ENCODE measurements at places on chromosomes 6 and 20.

DNA sequence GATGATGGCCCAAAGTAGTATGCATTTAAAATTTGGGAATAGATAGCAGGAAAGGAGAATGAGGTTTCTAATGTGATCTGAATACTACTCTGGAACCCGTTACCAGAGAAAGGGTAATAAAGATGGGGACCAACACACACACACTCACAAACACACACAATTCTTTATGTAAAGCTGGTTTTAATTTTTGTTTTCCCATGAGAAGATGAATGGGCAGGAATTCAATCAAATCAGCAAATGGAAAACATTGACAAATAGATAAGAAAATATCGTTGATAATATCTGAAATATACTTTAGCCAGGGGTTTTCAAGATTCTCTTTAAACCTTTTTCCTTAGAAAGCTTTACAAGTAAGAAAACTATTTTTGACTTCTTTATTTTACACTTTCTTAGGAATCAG, 303.0 kb downstream of the PRL start:
- DNase-seq = no peak

GRCh38 chr20:7274870-7275269, 507.4 kb downstream of the BMP2 start:
- DNase-seq = no peak

DNA sequence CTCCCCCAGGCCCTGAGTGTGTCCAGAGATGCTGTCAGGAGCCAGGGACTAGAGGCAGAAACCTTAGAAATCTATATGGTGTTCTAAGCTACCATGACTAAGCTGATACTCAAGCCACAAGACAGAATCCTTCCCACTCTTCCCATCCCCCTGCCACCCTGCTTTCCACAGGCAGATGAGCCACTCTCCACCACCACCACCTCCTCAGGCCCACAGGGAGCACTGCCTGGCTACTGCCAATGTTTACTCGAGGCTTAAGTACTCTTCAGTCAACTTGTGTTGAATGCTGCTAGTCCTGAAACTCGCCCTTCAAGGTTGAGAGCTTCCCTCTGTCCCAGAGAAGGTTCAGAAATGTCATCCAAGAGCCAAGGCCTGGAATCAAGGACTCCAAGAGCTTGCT, 56.2 kb downstream of the CENPW start:
- no peak for DNase-seq

GRCh38 chr6:21915707-21916260, 322.2 kb downstream of the SOX4 start:
- DNase-seq = no peak

GRCh38 chr6:132400883-132401617, at the start of gene MOXD1:
Gene MOXD1 (minus strand): TSS chr6:132401475. CDS start chr6:132401426, 49 bp downstream.
- DNase-seq = no peak

DNA sequence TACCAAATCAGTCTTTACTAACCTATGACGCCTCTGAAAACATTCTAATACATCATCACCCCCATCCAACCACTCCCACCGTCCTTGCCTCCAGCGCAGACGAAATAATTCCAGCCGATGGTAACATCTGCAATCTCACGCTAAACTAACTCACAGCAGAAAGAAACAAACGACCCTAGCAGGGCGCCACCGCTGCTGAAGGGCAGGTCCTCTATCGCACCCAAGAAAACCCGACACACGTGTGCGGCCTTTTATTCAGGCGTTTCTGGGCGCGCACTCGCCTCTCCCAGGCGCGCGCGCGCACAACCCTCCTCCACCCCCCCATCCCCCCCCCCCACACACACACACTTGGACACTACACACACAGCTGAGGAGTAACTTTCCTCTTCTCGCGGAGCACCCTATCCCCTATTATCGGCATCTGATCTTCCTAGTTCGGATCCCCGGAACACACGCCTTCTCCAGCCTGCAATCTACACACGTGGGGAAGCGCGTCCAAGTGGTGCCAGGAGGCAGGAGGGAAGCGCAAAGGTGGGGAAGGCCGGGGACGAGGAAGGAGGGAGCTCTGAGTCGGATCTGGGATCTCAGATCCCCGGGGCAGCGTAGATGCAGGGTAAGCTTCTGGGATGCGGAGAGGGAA, 1.4 kb downstream of the GFOD1 start:
- peak; percentile 24 for DNase-seq

GRCh38 chr20:51666126-51666525, 102.1 kb downstream of the ATP9A start:
- no peak for DNase-seq

GRCh38 chr20:47705497-47705856, 79.8 kb downstream of the SULF2 start:
- DNase-seq = no peak

DNA sequence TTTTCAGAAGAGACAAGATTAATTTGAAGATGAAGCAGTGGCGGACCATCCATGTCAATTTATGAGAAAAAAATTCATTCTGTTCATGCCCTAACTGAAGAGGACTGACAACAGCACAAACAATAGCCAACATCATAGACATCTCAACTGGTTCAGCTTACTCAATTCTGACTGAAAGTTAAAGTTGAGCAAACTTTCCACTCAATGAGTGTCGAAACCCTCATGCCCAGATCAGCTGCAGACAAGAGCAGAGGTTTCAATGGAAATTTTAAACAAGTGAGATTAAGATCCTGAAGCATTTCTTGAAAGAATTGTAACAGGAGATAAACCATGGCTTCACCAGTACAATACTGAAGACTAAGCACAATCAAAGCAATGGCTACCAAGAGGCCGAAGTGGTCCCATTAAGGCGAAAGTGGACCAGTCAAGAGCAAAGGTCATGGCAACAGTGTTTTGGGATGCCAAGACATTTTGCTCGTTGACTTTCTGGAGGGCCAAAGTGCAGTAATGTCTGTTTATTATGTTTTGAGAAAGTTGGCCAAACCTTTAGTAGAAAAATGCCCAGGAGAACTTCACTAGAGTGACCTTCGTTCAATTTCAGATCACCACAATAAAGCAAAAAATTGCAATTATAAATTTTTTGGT, 6.1 kb upstream of the SFT2D1 start:
- DNase-seq = no peak

GRCh38 chr6:167499161-167499660, 174.3 kb downstream of the TTLL2 start:
- no peak for DNase-seq

DNA sequence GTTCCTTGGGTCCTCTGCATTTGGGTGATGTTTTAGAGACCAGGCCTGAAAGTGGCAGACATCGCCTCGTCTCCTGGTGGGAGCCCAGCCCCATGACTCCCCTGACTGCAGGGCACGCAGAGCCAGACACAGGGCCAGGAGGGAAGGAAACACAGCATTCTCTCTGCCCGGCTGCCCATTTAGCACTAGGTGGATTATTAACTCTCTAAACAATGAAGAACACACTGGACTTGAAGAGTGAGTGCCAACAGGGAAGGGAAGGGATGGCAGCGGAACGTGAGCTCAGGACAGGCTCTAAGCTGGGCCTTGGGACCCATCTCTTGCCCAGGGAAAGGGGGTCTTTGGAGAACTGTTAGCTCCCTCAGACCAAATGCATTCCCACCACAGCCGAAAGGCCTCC, 80.4 kb downstream of the TBXT start:
- no peak for DNase-seq

DNA sequence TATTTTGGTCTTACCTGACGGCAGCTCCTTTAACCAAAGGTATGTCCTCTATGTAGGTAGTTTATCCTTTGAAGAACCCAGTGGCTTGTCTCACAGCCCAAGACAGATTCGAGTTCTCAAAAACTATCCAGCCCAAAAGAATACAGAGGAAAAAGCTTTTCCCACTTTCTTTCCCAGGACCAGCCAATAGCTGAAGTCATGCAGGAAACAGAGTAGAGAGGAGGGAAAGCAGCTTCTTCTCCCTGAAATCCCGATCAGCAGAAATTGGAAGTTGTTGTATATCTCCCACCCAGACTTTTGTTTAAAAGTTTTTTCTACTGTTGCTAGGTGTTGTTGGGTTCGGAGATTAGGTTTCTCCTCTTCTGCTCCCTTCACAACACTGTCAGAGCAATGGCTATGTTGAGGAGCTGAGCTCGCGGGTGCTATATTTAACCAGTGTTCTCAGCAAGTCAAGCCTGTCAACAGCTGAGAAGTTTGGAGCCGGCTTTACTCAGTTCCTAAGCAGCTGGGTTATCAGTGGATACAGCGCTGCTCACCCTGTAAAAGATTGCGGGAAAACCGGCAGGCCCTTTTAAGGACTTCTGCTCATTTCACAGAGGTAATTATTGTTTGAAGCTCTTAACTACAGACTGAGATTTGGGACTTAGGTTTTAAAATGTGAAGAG, at the start of gene FILIP1:
Gene FILIP1 (minus strand): TSS at position 401 of the 665 bp plus-strand sequence. CDS start 78,828 bp downstream, outside the sequence.
- no peak for DNase-seq

GRCh38 chr6:33192105-33192646, at the start of gene COL11A2:
Gene COL11A2 (minus strand): TSS chr6:33192467. CDS start chr6:33192240, 227 bp downstream.
- no peak for DNase-seq

DNA sequence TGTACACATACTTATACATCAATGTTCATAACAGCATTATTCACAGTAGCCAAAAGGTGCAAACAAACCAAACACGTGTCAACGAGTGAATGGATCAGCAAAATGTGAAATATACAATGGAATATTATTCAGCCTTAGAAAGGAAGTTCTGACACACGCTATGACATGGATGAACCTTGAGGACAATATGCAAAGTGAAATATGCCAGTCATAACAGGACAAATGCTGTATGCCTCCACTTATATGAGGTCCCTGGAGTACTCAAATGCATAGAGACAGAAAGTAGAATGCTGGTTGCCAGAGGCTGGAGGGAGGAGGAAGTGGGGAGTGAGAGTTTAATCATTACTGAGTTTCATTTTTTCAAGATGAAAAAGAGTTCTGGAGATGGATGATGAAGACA, 37.8 kb upstream of the IGF2R start:
- no peak for DNase-seq

DNA sequence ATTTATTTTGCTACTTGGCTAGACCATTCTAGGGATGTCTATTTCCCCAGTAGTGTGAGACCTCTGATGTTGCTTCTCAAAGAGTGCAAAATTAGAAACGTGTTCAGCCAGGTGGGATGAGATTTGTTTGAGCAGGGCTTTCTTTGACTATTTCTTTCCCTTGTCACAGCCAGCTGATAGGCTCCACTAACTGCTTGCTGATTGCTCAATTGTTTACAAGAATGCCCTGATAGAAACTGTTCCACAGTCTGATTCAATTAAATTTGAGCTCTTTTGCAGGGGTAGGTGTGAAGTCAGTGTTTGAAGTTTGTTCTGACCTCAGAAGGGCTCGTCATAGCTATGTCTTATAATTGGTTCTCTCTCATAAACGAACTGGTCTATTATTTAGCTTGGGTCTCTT, 220.5 kb downstream of the FNDC1 start:
- no peak for DNase-seq

DNA sequence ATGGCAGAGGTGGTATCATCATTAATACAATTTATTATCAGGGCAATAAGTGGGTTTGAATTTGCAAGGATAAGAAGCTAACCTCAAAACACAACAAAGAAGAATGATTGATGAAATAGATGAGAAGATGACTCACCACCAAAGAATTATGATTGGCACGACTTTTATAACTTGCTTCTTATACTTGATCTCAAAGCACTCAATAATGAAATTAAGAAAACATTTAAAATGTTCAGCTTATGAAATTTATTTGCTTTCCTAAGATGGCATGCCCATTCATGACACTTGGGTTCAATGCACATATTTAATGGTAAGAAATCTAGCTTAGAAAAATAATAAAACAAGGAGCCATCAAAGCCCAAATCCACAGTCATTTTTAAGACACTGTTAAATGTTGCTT, 477.5 kb downstream of the GJA1 start:
- DNase-seq = no peak

DNA sequence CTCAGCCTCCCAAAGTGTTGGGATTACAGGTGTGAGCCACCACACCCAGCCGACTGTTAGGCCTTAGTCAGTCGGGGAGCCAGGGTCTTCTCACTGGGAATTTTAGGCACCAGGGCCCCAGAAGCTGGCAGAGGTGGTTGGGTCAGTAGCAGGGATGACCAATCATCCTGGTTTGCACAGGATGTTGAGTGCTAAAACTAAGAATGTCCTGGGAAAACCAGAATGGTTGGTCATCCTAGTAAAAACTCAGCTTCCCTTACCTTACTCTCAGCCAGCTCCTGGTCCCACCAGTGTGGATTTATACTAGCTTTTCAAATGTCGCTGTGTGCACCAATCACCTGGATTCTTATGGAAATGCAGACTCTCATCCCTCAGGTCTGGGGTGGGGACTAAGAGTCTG, 31.8 kb downstream of the KCNG1 start:
- no peak for DNase-seq

DNA sequence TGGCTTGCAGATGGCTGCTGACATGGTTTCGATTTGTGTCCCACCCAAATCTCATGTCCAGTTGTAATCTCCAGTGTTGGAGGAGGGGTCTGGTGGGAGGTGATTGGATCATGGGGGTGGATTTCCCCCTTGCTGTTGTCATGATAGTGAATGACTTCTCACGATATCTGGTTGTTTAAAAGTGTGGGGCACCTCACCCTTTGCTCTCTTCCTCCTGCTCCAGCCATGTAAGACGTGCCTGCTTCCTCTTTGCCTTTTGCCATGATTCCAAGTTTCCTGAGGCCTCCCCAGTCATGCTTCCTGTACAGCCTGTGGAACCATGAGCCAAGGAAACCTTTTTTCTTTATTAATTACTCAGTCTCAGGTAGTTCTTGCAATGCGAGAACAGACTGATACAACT, 77.6 kb upstream of the FUCA2 start:
- no peak for DNase-seq

GRCh38 chr6:122401104-122401503, 1.7 kb downstream of the HSF2 start:
- no peak for DNase-seq

- no peak for DNase-seq
Observed at GRCh38 chr20:35093267-35093884, 769 bp upstream of the TRPC4AP start.

DNA sequence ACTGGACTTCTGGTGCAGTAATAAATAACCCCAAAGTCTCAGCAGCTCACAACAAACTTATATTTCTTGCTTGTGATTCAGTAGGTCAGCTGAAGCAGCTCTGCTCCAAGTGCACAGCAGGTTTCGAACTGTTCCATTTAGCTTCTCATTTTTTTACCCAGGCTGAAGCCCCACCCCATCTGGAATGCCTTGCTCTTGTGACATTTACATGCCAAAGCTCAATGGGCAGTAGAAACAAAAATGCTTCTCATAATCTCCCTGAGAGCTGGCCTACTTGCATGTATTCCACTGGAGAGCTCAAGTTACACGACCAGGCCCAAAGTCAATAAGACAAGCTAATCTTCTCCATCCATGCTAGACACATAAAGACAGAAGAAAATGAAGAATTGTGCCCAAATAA, 165.2 kb downstream of the HAO1 start:
- no peak for DNase-seq

- DNase-seq = no peak
Observed at GRCh38 chr20:2692036-2692885, at the start of gene EBF4. Gene EBF4 (plus strand): TSS chr20:2692780. CDS start chr20:2693646, 866 bp downstream.
